ENCODE measurements at places on chromosomes 7 and 10.

GRCh38 chr7:103879411-103879810 lies 110.0 kb downstream of the RELN start:
- no peak for DNase-seq

- DNase-seq: peak; percentile 66
Measured at GRCh38 chr10:23408330-23408976, 30.4 kb upstream of the OTUD1 start.

GRCh38 chr7:120700796-120701195 lies 157.1 kb downstream of the TSPAN12 start:
- no peak for DNase-seq

GRCh38 chr7:36129048-36129534 lies 24.0 kb upstream of the EEPD1 start:
- DNase-seq: peak; percentile 22

DNA sequence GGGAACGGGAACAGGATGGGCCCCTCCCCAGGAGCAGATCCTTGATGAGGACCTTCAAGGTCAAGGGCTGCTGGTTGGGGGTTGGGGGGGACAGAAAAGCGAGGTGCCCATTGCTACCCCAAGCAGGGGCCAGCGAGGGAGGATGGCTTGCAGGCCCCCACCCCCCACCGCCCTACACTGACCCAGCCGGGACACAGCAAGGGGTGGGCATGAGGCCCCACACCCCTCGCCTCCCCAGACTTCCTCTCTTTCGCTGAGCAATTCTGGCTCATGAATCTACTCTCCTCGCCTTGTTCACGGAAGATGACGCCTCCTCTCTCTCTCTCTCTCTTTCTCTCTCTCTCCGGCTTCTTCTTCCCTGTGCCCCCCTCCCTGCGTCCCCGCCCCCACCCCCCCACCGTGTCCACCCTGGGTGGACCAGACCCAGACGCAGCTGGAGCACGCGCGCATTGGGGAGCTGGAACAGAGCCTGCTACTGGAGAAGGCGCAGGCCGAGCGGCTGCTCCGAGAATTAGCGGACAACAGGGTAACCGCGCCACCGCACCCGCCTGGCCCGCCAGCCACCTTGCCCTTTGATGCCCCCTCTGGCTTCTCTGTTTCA lies 81.1 kb upstream of the GTF2IRD1 start:
- DNase-seq: no peak

DNA sequence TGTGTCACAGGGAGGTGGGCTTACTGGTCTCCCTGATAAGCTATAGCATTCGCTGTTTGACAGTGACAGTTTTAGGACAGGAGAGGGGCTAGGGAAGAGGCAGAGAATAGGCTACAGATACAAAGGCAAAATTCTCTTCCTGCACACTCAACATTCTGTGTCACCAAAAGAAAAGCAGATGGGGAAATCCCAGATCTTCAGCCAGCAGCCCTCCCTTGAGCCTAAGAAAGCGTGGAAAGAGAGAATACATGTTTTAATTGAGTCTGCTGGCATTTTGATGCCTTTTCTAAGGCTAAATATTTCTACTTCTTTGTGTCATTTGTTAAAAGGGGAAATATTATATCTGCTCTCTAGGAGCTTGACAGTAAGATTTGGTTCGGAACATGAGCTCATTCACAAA lies 247.0 kb downstream of the TRIL start:
- no peak for DNase-seq

DNA sequence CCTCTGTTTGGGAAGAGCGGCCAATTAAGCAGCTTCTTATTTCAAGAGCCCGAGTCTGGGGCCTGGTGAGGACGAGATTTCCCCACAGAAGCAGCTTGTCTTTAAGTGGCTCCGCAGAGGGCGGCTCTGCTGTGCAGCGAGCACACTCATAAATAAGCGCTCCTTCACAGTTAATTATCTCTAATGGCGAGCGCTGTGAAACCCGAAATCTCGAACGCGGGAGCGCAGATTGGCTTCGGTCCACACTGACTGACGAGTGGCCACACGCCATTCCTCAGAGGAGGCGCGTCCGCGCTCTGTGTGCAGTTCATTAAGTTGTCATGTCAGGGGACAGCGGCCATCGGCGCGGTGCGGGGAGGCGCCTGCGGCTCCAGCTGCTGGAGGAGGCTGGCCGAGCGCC lies 560.9 kb downstream of the DNAJB6 start:
- DNase-seq: no peak

DNA sequence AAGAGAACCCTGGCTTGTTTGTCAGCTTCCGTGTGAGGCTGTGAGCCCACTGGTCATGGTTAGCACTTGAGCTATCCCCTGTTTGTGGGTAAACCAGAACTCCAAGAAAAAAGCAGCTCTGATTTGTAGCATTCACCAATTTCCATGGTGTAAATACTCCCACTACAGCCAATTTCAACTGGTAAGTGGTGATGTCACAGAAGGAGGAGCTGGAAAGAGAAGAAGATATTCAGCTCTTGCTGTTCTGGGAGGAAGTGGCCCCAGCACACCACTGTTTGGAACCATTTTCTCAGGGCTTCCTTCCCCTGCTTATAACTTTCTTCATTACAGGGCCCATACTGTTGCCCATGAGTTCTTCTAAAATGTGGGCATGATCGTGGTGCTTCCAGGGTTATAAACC lies 500.1 kb upstream of the ZMIZ1 start:
- no peak for DNase-seq

DNA sequence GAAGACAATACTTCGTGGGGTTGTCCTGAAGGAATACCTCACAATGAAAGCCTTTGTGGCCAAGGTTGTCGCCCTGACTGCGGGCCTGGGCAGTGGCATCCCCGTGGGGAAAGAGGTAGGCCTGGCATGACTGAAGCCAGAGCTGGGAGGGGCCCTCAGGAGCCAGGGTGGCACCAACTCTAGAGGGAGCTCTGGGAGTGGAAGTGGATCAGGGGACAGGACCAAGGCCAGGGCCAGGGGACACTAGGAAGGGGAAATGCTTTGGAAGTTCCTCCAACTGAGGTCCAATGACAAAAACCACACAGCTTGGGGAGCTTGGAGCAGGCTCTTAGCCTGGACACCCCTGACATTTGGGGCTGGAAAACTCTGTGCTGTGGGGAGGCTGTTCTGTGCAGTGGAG lies 5.8 kb downstream of the CLCN1 start:
- no peak for DNase-seq

DNA sequence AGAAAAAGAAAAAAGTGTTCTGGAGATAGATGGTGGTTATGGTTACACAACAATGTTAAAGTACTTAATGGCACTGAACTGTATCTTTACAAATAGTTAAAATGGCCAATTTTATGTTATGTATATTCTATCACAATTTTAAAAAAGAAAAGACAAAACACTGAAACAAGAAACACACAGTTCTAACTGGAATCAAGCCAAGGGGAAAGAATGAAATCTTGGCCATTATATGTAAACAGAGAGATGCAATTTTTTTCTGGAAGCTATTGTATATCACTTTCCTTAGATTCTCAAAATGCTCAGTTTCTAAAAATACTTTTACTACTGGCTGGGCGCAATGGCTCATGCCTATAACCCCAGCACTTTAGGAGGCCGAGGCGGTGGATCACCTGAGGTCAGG lies 4.1 kb downstream of the COA1 start:
- DNase-seq: no peak

- DNase-seq: no peak
Measured at GRCh38 chr10:61356354-61356753, 96.8 kb downstream of the TMEM26 start.

- no peak for DNase-seq
Measured at GRCh38 chr10:102455893-102456471, 4.6 kb upstream of the C10orf95 start.

DNA sequence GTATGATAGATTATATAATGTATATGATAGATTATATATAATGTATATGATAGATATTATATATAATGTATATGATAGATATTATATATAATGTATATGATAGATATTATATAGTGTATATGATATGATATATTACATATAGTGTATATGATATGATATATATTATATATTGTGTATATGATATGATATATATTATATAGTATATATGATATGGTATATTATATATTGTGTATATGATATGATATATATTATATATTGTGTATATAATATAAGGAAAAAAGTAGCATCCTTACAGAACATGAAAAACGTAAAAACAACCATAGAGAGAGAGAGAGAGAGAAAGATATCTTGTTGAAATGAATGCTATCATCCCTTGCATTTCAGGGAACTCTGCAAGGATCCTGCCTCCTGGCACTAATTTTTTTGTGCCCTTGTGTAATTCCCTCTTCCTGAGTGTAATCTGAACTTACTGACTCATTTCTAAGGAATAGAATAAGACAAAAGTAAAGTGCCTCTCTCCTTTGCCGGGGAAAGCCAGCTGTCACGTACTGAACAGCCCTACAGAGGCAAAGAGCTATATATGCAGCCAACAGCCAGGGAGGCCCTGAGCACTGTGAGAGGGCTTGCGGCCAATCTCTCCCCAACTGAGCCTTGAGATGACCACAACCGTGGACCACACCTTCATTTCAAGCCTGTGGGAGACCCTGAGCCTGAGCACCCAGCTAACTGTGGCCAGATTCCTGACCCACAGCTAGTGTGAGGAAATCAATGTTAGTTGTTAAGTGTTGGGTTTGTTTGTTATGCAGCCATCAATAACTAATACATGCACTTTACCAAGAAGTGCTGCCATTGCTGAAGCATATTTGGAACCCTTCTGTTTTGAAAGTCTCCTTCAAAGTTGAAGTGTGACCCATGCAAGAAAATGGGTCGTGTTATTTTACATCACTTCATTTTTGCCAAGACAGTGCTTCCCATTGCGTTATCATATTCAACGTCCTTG lies 61.1 kb upstream of the EZH2 start:
- DNase-seq: no peak

GRCh38 chr7:139203992-139204391 lies 27.0 kb upstream of the UBN2 start:
- DNase-seq: no peak

GRCh38 chr10:60908031-60908430 lies 36.0 kb downstream of the RHOBTB1 start:
- no peak for DNase-seq

DNA sequence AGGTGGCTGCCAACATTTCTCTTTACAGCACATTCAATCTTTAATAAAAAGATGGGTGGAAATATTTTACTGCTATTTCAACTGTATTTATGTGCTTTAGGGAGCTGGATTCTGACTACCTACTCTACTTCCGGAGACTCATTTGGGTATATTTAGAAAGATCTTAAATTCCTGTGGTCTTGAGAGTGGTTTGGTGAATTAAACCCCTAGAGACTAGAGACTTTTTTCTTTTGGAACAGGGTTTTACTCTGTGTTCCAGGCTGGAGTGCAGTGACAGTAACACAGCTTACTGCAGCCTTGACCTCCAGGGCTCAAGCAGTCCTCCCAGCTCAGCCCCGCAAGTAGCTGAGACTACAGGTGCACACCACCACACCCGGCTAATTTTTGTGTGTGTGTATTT lies 79.0 kb upstream of the HABP2 start:
- no peak for DNase-seq

- DNase-seq: no peak
Measured at GRCh38 chr10:70582793-70583668, 19.5 kb downstream of the PRF1 start.

DNA sequence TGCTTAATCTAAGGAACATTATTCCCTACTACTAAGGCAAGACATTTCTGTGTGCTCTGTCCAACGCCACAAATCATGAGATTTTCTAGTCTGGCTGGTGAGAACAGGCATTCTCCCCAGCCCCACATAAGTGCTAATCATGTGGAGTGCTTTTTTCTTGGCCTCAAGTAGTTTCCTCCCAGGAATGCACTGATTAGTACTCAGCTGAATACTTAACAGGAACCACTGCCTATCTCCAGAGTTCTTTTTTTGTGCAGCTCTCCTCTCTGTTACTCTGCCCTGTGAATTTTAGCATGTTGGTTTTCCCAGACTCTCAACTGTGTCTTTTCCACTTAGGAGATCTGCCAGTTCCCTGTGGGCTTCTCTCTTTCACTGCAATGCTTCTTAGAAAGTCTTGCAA lies 1098.5 kb upstream of the LRRTM3 start:
- DNase-seq: no peak

GRCh38 chr10:50362547-50363125 lies 111.3 kb upstream of the ASAH2 start:
- DNase-seq: peak; percentile 93

DNA sequence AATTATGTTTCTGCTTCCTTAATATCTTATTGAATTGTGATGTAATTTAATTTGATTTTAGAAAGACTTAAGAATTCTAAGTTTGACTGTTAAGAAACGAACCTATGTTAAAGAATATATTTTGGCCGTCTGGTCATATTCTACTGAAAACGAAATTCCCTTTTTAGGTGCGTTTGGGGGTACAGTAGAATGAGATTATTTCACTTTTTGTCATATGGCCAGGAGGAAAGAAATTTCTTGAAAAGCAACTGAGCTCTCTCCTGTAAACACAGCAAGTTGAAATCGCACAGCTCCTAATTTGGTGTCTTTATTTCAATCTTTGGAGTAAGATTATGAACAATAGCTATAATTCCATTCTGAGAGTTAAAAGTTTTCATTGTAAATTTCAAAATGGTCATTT lies 227.6 kb downstream of the CACNB2 start:
- no peak for DNase-seq

- no peak for DNase-seq
Measured at GRCh38 chr7:30184791-30185487, 50.2 kb downstream of the MTURN start.

- no peak for DNase-seq
Measured at GRCh38 chr10:118358327-118358726, 16.2 kb upstream of the FAM204A start.

GRCh38 chr7:148882841-148883265 lies 1.2 kb downstream of the EZH2 start:
- no peak for DNase-seq

- peak; percentile 7 for DNase-seq
Measured at GRCh38 chr7:33744293-33745075, 160.9 kb upstream of the BMPER start.

GRCh38 chr7:123437447-123437995 lies 96.9 kb downstream of the IQUB start:
- DNase-seq: no peak

DNA sequence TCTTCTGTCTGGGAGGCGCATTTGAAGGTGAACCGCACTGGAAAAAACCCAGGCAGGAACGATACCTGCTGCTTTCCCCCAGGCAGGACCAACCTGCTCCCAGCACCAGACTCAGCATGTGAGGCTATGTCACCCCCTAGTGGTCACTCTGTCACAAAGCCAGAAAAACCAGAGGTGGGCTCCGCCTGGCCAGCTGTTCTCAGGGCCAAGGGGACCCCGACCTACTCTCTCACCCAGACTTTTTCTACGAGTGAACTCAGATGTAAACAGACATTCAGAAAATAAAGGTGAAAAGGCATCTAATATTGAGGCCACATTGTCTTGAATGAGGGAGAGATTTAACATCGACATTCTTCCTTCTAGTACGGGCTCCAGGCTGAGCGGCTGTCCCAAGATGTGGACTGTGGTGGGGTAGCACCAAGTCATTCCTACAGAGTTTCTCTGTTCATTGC lies 117.3 kb downstream of the PRKAG2 start:
- no peak for DNase-seq

DNA sequence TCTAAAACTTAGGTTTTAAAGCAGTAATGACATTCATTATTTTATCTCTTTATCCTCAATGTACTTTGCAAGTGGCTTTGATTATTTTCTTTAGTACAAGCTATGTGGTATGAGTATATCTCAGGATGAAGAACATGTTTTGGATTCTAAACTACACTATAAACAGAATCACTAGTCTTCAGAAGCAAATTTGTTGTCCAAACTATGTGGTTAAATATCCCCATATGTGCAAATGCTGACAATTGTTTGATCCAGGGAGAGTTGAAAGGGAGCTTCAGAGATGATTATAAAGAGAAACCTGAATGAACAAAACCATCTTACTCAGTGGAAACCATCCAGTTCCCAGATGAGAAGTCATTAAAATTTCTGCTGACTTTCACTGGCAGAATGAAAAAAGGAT lies 179.3 kb downstream of the MDFIC start:
- DNase-seq: no peak
